ENCODE measurements at places on chromosomes 4 and X.

DNA sequence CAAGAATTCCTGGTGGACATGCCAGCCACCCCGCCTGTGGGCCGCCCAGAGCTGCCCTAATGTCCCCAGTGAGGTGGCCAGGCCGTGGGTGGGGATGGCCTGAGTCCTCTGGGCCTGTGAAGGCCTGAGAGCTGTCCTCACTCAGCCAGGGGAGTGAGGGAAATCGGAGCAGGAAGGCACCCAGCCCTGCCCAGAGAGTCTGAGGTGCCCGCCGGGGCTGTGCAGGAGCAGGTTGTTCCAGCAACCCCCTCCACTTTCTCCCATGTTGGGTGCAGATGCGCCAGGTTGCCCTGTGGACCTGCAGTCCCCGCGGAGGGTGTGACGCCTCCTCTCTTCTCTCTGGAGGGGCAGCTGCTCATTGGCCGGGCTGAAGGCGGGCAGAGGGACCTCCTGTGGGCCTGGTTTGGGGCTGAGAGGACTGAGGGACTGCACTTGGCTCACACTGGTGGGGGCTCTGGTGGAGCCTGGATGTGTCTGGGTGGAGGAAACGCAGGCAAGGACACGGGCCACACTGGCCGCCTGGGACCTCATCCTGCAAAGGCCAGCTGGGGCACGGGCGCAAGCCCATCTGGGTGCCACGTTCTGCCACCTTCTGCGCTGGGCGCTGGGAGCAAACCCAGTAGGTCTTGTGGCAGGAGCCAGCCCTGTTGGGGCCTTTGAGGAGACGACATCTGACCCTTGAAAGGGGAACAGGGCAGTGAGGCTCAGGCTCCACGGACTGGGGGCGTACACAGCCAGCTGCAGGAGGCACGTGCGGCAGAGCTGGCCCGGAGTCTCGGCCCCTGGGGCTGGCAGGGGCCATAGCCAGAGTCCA, 14.0 kb downstream of the DOK7 start:
- DNase-seq: no peak

- no peak for DNase-seq
Observed at GRCh38 chr4:52552778-52553177, 106.3 kb downstream of the USP46 start.

GRCh38 chr4:159017323-159018026, 85.4 kb upstream of the RAPGEF2 start:
- no peak for DNase-seq

DNA sequence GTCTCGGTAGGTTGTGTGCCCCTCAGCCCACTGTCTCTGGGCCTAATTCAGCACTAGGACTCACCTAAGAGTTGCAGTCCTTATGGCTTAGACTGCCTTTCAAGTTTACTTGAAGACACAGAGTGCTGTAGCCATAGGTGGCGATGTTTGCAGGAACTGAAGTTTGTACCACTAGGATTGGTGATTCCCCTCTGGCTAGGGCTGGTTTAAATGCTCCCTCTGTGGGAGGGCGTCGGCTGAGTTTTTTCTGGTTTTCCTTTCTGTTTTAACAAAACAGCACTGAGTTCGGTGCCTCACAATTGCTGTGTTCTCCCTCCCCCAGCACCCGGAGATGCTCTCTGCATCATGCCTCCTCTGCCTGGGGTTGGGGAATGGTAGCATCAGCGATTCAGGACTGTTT, 480.9 kb downstream of the PCDH11X start:
- no peak for DNase-seq

GRCh38 chr4:176340871-176341685, 21.3 kb downstream of the SPCS3 start:
- DNase-seq: peak; percentile 22

DNA sequence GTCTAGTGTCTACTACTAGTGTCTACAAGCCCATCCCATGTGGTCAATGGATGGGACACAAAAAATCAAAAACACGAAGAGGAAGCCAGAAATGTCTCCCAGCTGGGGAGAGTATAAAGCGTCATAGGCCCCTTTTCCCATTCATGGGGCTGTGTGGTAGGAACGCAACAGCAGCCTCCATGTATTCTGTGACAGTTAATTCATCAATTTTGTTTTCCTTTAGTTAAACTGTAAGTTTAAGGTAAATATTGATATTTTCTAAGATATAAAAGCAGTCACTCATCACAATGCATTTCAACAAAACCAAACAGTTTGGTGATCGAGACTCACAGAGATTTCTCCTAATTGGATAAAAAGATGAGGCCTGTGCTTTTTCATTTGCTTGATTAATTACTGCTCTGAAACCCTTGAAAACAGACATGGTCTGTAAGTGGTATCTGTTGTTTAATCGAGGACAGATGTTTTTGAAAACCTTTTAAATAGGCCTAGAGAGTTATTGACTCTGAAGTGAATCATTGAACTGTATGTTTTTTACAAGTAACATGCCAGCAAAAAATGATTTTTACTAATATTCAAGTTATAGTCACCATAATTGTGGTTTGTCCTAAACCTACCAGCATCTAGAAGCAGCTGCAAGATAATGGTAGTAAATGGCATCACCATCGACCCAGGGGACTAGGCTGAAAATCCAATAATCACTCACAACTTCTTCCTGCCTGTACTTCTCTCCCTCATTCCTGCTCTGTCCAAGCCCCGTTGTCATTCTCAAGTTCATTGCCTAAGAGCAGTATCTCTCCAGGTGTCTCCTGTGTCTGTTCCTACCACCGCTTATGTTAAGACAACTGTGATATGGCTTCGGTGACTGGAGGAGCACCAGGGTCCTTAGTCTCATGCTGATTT, 87.7 kb upstream of the SHISA3 start:
- DNase-seq: no peak

- DNase-seq: no peak
Observed at GRCh38 chr4:168487282-168488035, 7.2 kb upstream of the DDX60L start.

GRCh38 chrX:130933358-130933757, 30.3 kb upstream of the ENOX2 start:
- DNase-seq: no peak

- DNase-seq: no peak
Observed at GRCh38 chr4:143599827-143600226, 86.3 kb downstream of the SMARCA5 start.

GRCh38 chrX:23066588-23067281, 67.0 kb downstream of the DDX53 start:
- no peak for DNase-seq

- DNase-seq: no peak
Observed at GRCh38 chr4:113435893-113436292, 325.6 kb downstream of the CAMK2D start.

All from activated T-cell treated with anti-CD3 and anti-CD28 coated beads, Interleukin-2, amount 50 U/mL, for 72 hours (primary cell).